ENCODE measurements at places on chromosomes 2 and 18.
A peak's percentile ranks its signal among the peaks of the same experiment; 100 is the strongest.

DNA sequence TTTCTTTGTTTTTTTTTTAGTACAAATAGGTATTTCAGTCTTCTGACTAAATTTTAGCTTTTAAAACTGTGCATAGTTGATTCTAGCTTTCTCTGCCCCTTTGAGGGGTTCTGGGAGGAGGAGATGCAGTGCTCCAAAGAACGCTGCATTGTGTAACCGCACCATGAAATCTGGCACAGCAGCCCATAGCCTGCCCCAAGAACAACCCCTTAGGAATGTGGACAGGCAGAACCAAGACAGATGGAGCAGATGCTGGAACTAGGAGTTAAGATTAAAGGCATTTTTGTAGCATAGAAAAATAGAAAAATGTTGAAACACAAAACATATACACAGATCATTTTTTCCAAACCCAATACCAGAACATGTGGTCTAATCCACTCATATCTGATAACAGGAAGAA, 187.5 kb downstream of the SCG2 start:
- no peak for DNase-seq

DNA sequence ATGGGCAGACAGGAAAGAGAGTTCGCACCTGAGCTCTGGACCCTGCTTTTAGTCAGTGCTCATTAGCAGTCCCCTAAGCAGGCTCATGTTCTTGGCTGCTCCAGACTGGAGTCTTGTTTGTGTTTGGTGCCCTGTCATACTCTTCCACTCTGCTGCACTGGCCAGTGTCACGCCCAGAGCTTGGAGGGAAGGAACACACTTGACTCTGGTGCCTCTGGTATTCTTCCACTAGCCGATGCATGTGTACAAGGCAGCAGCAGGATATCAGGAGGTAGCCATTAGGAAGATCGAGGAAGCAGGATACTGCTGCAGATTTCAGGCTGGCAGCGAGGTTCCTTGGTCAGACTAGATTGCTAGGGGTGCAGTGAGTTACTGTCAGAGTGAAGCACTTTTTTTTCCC, 81.4 kb upstream of the B3GNT2 start:
- DNase-seq, result no peak

GRCh38 chr2:19835781-19836281, 66.0 kb downstream of the TTC32 start:
- DNase-seq, result no peak

DNA sequence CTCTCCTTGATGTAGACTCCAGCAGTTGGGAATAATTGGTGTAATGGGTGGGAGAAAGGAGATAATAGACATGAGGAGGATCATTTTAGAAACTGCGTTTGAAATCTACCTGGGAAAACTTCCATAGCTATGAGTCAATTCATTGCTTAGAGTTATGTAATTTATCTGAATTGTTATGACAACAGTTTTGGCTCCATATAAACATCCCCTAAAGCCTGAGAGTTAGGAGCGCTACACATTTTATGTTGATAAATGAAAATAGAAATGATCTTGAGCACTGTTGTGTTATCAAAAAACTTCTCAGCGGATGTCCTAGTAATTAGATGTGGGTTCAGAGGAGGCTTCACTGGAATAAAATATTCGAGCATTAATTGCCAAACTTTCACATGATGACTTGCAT, 573.4 kb downstream of the TSN start:
- DNase-seq, result no peak

DNA sequence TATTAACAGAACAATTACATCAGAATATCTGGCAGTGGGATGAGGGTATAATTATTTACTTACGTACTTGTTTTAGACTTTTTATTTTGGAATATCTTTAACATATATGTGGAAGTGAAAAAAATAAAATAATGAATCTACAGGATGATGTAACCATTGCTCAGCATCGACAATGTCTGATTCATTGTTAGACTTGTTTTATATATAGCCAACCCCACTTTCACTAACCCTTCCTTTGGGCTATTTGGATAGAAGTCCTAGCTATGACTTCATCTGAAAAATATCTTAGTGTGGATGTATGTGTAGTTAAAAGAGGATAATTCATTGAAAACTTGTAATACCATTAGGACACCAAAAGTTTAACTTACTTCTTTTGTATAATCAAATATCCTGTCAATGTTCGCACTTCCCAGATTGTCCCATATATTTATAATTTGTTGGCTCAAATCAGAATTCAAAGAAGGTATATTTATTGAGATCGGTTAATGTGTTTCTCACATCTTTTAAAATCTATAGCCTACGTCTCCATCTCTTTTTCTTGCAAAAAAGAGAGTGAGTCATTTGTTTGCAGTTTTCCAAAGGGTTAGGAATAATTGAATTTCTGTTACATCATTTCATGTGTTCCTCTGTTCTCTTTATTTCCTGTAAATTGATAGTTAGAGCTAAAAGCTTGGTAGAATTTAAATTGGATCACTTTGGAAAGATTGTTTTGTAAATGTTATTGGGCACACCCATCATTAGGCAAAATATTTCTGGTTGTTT, 506.1 kb upstream of the FAM98A start:
- no peak for DNase-seq

GRCh38 chr2:96241900-96242611, 23.7 kb downstream of the TMEM127 start:
- peak; percentile 93 for DNase-seq

DNA sequence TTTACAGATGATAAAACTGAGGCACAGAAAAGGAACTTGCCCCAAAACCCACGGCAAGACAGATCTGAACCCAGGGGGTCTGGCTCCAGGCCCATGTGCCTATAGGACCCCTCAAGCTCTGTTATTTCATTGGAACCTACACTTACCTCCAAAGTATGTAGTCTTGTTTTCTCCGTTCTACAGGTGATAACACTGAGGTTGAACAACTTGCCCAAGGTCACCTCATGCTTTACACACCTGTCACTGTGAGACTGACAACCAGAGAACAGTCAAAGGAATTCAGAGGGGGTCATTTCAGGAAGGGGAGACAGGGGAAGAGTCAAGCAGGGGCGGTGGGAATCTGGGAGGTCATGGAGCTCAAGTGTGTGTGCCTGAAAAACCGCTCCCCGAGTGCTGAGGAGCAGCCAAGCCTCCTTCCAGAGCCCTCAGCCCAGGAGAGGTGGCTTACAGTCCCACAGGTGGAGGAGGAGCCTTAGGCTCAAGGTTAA, 47.7 kb downstream of the SERTAD2 start:
- no peak for DNase-seq

DNA sequence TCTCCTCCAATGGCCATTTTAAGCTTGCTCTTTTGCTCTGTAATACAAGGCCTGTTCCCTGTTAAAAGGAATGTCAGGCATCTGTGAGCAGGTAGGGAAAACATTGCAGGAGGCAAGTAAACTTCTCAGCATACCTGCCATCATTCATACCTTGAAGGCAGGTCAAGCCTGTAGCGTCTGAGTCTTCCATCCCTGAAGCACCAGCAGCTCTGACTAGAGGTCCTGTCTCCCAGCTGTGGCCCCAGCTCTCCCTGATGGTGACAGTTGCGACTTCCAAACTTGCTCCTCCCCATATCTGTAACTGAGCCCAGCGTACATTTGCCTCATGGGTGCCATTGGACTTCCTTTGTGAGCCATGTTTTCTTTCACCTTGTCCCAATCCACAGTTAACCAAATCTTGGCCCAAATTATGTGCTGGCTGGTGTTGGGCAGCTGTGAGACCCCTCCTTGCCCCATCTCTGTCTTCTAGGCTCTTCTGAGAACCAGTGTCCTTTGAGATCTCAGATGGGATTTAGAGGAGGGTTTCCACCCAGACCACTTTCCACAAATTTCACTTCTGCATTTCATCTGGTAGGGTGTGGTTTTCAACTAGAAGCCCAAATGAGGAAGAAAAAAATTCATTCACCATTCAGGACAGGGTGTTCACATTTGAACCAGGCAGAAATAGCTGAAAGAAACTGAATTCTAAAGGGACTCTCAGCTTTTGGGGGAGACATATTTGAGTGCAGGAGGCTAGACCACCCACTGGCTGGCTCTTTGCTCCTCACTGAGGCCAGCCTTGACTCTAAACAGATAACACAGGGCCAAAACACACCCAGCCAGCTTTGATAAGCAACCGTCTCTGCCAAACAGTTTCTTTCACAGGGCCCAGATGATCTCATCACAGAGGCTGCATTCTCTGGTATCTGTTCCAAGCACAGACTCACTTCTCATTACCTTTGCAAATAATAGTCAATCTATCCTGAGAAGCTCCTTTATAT, 66.4 kb upstream of the MSH2 start:
- DNase-seq, result no peak

DNA sequence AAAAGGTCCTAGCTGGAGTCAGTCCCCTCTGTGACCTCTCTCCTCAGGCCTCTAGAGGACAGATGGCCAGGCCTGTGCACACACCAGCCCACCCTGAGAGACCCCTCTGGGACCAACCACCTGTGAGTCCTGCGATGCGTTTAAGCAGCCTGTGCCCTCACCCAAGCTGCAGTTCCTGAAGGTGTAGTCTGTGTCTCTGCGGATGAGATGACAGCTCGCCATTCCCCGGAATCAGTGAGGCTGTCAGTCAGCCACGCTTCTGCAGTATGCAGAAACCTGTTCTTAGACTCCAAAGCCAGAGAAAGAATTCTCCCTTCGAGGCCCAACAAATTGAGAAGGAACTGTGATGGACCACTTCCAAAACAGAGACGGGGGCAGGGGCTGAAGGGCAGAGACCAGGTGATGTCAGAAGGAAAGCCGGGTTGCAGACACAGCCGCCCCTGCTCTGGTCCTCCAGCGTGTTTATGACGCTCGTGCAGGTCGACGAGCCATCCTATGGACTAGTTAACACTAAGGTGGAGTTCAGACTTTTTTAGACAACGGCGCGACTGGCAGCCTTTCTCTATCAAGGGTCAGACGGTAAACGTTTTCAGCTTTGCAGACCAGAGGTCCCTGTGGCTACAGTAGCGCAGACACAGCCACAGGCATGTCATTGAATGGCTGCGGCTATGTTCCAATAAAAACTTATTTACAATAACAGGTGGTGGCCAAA, 10.2 kb downstream of the MTERF4 start:
- no peak for DNase-seq

GRCh38 chr18:73791081-73791480, 356.6 kb downstream of the FBXO15 start:
- no peak for DNase-seq

- no peak for DNase-seq
Measured at GRCh38 chr2:208320686-208321085, 54.6 kb downstream of the PIKFYVE start.

GRCh38 chr2:30866974-30867373, 59.7 kb upstream of the CAPN13 start:
- no peak for DNase-seq

GRCh38 chr18:56200381-56200911, 437.9 kb downstream of the TXNL1 start:
- DNase-seq, result no peak

DNA sequence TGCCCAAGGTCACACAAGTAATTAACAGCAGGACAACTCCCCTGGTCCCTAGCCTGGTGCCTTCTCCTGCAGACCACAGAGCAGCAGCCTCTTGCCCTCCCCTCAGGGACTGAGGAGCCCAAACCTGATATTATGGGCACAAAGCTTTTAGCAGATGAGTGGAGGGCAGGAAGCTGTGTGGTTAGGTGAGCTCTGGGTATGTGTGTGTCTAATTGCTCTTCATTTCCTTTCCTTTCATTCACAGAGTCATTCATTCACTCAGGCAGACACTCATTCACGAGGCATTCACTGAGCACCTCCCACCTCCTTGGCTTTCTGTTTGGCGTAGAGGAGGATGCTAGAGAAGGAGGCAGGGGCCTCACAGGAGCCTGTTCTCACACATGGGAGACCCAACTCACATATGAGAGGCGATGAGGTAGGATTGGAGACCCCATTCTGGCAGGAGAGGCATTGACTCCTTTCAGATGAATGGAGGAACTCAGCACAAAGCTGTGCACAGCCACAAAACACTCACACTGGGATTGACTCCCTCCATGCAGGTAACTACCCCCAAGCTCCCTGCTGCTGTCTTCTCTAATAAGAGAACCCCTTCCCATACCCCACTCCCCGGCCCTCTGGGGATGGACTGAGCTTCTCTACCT, 306.8 kb upstream of the SKOR2 start:
- no peak for DNase-seq

DNA sequence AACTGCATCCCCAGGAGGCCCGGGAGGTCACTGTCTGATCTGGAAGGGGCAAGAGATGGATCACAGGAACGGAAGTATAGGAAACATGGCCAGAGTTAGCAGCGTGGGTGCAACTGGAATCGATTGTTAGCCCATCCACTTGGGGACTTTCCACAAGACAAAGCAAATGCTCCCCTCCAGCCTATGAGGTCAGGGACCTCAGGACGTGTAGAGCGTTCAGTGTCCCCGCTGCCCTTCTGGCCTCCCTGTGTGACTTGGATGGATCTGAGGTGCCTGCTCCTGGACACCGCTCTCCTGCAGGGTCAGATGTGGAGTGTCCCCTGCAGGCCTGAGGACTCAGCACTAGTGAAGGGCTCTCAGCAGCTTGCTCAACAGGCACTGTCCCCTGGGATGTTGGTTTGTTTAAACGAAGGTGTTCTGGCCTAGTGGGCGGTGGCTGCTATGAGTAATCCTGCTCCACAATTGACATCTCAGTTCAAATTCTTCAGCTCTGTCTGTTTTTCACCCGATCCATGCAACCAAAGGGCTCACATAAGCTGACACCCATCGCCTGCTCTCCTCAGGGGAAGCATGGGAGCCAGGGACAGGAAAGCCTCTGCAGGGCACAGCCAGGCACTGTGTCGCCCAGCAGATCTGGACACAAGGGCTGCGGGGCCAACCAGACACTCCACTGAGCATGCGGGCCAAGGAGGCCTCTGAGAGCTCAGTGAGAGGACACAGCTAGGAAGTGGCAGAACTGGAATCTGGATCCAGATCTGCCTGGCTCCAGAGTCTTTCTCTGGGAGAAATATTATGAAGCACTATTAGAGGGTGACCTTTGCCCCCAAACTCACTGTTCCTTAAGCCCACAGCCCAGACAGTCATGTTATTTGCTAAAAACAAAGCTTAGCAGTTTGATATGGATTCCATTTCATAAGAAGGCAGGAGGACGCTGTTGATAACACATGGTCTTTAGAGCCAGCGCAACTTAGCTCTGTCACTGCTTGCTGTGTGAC, 78.5 kb downstream of the RHOB start:
- DNase-seq, result no peak

DNA sequence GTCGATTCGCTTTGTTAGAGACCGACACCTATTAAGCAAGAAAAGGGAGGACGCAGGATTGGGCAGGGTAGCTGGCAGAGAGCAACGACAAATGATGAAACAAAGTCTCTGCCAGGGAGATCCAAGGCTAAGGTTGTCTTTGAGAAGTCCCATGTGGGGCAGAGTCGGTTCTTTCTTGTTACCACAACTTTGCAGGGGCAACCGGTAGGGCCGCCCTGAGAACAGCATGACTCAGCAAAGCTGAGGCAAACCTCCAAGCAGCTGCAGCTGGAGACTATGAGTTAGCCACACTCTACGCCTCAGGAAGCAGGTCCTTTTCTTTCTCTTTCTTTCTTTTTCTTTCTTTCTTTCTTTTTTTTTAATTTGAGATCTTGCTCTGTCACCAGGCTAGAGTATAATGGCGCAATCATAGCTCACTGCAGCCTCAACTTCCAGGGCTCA, 452.3 kb upstream of the ID2 start:
- no peak for DNase-seq

GRCh38 chr18:52319424-52319983, 20.5 kb upstream of the DCC start:
- no peak for DNase-seq

- DNase-seq, result no peak
Measured at GRCh38 chr2:20855456-20855855, 32.6 kb upstream of the LDAH start.

- no peak for DNase-seq
Measured at GRCh38 chr18:22063102-22063501, 106.3 kb upstream of the GATA6 start.

Data from T-helper 2 cell (primary cell).